ENCODE measurements at places on chromosomes 7 and 10.

GRCh38 chr10:32190890-32191491 is 134.8 kb upstream of the KIF5B start:
- no peak for DNase-seq

DNA sequence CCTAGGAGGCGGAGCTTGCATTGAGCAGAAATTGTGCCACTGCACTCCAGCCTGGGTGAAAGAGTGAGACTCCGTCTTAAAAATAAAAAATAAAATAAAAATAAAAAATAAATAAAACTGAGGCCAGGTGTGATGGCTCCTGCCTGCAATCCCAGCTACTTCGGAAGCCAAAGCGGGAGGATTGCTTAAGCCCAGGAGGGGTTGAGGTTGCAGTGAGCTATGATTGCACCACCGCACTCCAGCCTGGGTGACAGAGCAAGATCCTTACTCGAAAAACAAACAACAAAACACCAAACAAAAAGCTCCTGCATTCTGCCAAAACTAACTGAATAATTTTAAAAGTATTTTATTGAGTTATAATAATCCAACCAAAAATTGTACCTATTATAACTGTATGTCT is 36.2 kb downstream of the AGAP4 start:
- DNase-seq: no peak

GRCh38 chr7:47600199-47601118 is 18.5 kb upstream of the TNS3 start:
- no peak for DNase-seq

DNA sequence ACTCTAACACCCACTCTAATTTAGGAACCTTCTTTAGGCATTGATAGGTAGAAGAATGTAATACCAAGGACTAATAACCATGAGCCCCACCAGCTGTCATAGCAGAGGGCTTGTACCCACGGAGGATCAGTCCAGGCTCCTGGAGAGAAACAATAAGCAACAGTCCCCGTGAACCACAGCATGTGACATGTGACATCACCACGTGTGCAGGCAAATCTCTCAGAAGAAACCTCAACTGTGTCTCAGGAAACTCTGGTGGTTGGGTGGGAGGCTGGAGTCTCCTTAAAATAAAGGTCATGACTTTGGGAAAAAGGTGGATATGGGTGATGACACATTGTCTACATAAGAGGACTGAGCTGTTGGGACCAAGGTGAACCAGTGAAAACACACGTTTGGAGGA is 653.9 kb upstream of the FOXK1 start:
- DNase-seq: no peak

DNA sequence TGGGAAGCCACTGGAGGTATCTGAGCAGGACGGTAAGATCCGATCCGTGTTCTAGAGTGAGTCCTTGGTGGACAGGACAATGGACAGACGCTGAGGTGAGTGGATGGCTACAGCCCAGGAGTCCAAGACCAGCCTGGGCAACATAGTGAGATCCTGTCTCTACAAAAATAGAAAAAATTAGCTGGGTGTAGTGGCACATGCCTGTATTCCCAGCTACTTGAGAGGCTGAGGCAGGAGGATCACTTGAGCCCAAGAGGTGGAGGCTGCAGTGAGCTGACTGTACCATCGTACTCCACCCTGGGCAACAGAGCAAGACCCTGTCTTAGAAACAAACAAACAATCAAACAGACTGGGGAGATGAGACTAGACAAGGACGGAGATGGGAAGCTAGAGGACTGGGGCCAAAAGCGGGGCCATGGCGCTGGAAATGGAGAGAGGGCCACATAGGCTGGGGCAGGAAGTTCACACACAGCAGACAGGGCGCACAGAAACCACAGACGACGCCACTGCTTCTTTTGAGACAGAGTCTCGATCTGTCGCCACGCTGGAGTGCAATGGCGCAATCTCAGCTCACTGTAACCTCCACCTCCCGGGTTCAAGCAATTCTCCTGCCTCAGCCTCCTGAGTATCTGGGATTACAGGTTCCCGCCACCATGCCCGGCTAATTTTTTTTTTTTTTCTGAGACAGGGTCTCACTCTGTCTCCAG is 24.7 kb downstream of the DAGLB start:
- no peak for DNase-seq

GRCh38 chr10:63595072-63595471 is 73.9 kb downstream of the REEP3 start:
- DNase-seq: no peak
